COR-L47 (cell line): ENCODE measurements at places on chromosomes 3 and 15.

- peak; percentile 82 for DNase-seq
These were observed 130.1 kb upstream of the LINGO1 start for GRCh38 chr15:77762747-77763355.

- DNase-seq = no peak
These were observed 149.8 kb upstream of the ROBO1 start for GRCh38 chr3:79917561-79917960.

GRCh38 chr3:129025108-129025507 lies 24.0 kb downstream of the EFCC1 start:
- DNase-seq = no peak

- no peak for DNase-seq
These were observed 98.9 kb upstream of the CHL1 start for GRCh38 chr3:97417-98258.

GRCh38 chr3:172586436-172586835 lies 63.2 kb upstream of the TNFSF10 start:
- DNase-seq = no peak

GRCh38 chr15:58036579-58036978 lies 28.9 kb downstream of the ALDH1A2 start:
- no peak for DNase-seq

GRCh38 chr3:141425523-141426233 lies 57.4 kb downstream of the ZBTB38 start:
- no peak for DNase-seq

DNA sequence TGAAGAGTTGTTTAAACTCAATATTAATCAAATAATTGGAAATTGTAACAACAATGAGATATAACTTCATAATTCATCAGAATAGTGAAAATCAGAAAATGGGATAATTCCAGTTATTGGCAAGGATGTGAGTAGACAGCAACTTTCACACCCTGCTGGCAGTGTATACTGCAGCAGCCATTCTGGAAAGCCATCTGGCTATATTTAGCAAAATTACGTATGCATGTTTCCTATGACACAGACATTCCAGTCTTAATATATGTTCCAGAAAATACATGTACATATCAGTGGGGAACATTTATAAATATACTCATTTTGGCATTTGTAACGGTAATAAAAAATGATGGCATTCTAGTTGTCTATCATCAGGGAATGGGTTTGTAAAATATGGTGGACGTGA lies 564.1 kb downstream of the GBE1 start:
- DNase-seq = no peak

DNA sequence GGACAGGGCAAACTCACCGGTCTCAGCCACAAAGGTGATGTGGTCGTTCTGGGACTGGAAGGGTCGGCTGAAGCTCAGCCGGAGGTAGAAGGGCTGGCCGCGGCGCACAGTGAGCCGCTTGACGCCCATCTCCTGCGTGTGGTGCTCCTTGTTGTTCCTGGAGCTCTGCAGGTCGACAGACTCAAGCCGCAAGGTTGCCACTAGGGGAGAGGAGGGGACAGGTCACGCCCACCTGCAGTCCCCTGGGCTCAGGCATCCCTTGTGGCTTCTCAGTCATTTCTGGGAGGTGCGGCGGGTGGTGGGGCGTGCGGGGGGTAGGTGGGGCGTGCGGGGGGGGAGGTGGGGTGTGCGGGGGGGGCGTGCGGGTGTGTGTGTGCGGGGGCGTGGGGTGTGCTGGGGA lies 26.7 kb upstream of the TGM5 start:
- no peak for DNase-seq

- DNase-seq = no peak
These were observed 6.5 kb downstream of the PSMD2 start for GRCh38 chr3:184305577-184305976.

- no peak for DNase-seq
These were observed 200.5 kb downstream of the TPRG1 start for GRCh38 chr3:189372243-189372642.

- peak; percentile 62 for DNase-seq
These were observed 103.3 kb upstream of the GALNT15 start for GRCh38 chr3:16071206-16071605.

GRCh38 chr3:146554151-146554760 lies 9.8 kb upstream of the PLSCR1 start:
- DNase-seq = no peak

- DNase-seq = no peak
These were observed 157.3 kb downstream of the RBPMS2 start for GRCh38 chr15:64618138-64618537.

DNA sequence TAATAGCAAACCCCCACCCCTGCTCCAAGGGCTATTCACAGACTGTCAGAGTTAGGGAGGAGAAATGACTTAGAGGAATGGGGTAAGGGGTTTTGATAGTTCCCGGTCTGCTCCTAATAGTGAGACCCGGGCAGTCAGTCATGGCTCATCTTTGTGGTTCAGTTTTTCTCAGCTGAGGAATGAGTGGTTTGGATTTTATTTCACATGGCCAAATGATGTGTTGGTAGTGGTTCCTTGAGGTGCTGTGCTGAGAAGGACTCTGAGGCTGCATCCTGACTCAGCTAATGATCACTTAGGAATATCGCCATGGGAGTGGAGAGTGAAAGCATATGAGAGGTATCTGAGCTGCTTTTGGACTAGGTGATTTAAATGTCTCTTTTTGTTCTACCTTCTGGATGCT lies 80.2 kb downstream of the LPP start:
- no peak for DNase-seq

- no peak for DNase-seq
These were observed 26.1 kb downstream of the KY start for GRCh38 chr3:134624537-134625287.
